Stimulated activated CD4-positive, alpha-beta T cell treated with anti-CD3 and anti-CD28 coated beads, Interleukin-1b, Interleukin-23, amount 100 ng/mL, for 1 hour (primary cell): ENCODE measurements at places on chromosomes 5 and 9.

DNA sequence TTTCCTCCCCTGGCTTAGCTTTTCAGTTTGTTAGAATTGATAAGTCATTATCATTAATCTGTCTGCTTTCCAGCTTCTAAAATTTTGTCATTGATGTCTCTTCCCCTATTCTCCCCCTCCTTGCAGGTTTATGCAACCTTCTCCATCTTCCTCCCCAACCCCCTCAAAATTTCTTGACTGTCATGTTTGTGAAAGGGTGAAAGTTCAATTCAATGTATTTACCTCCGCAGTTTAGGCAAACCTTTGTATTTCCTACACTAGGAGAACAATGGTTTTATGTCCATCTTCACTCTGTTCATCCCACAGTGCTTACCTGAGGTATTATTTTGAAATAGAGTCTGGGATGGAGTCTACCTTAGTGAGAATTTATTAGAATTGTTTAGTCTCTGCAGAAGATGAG lies 117.9 kb downstream of the ALDH1A1 start:
- DNase-seq, result no peak

- no peak for DNase-seq
Observed at GRCh38 chr9:135088979-135089847, 1.7 kb downstream of the OLFM1 start.

- no peak for DNase-seq
Observed at GRCh38 chr9:122991370-122991830, 42.1 kb upstream of the GPR21 start.

GRCh38 chr5:129639331-129639730 lies 108.6 kb upstream of the MINAR2 start:
- no peak for DNase-seq

GRCh38 chr5:158226496-158226895 lies 367.6 kb upstream of the CLINT1 start:
- DNase-seq, result no peak

DNA sequence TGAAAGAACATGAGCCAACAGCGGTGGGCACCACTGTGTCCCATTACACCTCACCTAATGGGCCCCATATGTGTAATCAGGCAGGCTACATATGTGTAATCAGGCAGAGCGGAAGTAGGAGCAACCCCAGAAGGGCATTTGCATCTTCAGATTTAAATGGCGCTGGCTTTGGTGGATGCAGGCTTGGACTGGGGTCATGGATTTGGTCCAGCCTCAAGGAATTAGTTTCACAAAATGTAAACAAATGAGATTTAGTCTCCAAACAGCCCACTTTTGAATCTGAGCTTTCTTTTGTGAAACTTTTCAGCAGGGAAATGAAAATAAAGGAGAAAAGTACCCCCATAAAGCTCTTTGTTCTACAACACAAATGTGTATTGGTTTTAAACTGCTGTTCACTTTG lies 161.3 kb downstream of the LPAR1 start:
- DNase-seq, result no peak

DNA sequence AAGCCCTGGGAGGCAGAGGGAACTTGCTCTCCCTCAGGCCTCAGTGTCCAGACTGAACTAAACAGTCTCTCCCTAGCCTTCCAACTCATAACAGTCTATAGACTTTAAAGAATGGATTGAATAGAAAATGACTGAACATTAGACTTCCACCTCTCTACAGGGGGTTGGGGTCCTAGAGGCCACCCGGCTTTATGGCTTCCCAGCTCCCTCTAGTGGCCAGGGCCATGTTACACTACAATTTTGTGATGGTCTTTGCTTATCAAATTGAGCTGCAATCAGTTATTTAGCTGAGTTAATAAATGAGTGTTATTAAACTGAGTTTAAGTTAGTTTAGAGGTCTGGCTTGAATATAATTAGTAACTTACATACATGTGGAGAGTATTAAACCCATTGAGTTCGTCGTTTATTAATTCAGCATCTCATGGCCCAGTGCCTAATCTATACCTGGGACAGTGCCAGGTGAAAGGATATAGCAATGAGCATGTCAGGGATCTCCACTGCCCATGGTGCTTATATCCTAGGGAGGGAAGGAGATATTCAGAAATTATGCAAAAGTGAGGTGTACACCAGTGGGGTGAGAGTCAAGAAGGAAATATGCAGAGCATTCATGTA lies 105.2 kb downstream of the SH3TC2 start:
- DNase-seq, result no peak

GRCh38 chr9:130058154-130058553 lies 4.4 kb downstream of the GPR107 start:
- DNase-seq, result no peak
